ENCODE measurements at places on chromosomes 1 and 21.

DNA sequence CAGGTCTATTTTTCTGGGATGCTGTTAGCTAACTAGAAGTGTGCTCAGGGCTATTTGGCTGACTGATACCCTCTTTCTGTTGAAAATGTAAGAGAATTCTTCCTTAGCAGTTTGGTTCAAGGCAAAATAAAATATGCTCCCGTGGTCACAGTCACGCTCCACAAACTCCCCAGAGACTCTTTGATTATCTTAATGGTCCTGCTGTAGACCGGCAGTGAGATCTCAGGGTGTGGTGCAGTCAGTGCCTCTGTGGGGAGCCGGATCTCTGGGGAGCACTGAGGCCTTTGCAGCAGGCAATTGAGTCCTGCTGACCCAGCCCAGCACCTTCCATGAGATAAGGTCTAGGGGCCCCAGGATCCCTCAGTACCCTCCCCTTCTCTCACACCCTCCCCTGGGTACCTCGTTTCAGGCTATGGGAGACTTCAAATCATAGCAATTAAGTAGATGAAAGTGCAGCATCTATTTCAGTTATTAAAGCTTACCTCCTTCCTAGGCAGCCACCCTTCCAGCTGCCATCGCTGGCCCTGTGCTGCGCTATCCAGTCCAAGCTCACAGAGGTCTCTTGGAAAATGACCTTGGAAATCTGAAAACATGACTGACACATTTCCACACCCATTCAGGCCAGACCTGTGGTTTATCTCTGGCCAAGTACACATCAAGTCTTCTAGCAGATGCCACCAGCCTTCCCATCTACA lies 98.1 kb downstream of the SEC16B start:
- DNase-seq, result no peak

GRCh38 chr1:16967095-16967575 lies 13.3 kb downstream of the MFAP2 start:
- peak; percentile 39 for DNase-seq

- no peak for DNase-seq
Measured at GRCh38 chr1:107480548-107481415, 339.9 kb downstream of the NTNG1 start.

- no peak for DNase-seq
Measured at GRCh38 chr1:31799895-31800673, 15.7 kb downstream of the SPOCD1 start.

- DNase-seq, result no peak
Measured at GRCh38 chr21:22725436-22725835, 1727.2 kb downstream of the NCAM2 start.

DNA sequence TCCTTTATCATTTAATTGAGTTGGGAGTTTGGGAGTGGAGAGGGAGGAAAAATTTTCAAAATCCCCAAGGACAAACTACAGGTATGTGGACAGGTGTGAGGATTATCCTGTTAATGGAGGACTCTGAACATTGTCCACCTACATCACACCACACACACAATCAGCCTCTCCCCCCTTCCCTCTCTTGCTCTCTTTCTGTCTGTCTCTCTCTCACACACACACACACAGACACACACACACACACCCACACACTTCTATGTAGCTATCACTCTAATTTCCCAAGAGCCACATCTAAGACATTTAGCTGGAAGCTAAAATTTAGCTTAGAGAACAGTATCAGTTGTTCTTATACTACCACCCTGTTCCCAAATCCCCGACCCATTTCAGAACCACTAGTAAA lies 1.5 kb downstream of the S100A8 start:
- no peak for DNase-seq

- DNase-seq, result peak; percentile 38
Measured at GRCh38 chr1:245180496-245181157, 25.8 kb downstream of the KIF26B start.

- no peak for DNase-seq
Measured at GRCh38 chr1:21298981-21299391, 8.7 kb upstream of the ECE1 start.

GRCh38 chr1:172946814-172947507 lies 103.8 kb downstream of the TNFSF18 start:
- peak; percentile 52 for DNase-seq

- no peak for DNase-seq
Measured at GRCh38 chr1:243244432-243244841, 10.6 kb downstream of the CEP170 start.

DNA sequence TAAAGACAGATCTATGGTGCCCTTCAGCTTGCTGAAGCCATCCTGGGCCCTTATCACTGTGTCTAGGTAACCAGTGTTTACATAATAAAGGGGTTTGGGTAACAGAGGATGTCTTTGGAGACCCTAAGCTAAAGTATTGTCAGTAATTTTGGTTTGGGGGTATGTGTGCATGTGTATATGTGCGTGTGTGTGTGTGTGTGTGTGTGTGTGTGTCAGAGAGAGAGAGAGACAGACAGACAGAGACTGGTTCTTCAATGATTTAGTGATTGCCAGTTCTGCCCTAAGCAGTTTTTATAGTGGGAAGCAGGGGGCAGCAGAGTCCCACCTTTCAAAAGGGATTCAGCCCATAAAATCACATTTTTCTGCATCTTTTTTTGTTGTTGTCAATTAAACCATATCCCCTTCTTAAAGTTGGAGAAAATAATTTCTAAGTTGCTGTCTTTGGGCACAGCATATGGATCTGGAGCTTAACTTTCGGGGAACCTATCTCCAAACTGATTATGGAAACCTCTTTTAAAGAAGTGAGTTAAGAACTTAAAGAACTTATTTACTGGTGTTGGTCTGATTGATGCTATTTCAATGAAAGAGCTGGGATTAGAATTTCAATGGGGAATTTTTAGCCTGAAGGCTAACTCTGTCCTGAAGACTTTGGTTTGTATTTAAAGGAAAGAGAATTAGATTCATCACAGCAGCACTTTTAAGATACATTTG lies 51.1 kb downstream of the ZNF326 start:
- DNase-seq, result peak; percentile 20

DNA sequence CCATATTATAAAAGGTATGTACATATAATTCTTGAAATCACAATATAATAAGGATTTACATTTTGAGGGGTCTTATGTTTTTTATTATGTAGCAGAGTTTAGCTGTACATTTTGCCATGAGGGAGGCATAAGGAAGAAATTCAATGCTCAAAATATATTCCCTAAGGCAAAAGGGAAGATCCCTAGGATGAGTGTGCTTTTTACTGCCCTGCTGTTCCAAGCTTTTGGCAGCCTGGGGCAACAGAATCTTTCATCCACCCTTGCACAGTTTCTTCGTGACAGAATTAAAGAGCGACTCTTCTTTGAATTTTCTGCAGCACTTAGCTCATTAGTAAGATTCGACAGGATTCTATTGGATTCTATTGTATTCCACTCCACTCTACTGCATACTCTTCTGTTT lies 39.5 kb upstream of the DAB1 start:
- no peak for DNase-seq

DNA sequence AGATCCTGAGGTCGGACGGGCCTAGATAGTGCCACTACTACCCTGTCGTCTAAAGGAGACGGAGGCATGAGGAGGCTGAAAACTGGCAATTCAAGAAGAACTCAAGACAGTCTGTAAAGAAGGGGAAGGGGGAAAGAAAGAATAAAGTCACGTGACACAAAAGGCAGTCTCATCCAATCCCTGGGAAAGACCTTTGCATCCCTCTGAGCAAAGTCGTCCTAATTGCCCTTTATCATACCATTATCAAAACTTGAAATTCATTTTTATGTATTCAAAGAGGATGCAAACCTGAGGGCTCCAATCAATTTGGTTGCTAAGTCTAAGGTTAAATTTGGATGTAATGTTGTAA lies 2.2 kb downstream of the DUSP10 start:
- DNase-seq, result no peak

DNA sequence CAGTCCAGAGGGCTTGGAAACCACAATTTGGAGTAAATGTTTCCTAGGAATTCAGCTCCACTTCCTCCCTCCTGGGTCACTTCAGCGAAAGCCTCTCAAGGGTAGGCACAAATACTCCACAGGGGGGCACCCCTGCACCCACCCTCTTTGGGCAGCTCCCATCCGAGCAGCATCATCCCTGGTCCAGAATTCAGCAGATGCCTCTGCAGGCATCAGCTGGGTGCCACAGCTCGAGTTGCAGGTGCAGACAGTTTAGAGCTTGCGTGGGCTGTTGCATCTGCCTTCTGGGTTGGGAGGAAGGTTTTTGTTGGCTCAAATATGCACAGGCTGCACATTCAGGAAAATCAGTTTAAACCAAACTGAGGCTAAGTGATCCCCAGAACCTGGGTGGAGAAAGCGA lies 25.0 kb downstream of the KANK4 start:
- DNase-seq, result peak; percentile 19

GRCh38 chr1:61119085-61119484 lies 36.7 kb downstream of the NFIA start:
- no peak for DNase-seq

DNA sequence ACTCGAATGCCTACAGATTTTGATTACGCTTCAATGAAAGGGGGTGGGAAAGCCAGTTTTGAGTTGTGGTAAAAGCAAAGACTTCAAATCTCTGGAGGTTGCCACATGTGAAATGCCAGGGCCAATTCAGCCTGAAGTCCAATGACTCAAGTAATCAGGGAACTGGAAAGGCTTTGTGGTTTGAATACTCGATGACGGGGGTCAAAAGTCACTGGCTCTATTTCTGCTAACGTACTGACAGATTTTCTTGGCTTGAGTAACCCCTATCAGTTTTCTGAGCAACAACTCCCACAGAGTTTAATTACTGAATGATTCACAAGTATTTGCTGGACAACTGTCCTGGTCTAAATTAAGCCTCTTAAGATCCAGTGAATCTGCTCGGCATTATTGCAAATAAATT lies 152.2 kb downstream of the SIPA1L2 start:
- peak; percentile 96 for DNase-seq

DNA sequence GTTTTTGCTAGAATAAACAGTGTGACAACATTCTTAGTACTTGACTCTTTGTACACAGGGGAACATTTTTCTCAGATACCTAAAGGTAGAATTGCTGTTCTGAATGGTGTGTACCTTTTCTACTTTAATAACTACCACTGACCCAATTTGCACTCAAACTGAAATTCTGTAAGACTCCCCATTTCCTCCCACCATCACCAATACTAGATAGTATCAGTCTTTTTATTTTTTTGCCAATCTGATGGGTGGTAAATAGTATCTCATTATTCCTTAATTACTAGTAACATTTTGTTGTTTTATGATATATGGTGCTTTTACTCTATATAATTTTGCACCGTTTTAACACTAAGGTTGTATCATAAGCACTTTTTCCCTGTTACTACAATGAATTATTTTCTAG lies 28.8 kb upstream of the GCLM start:
- no peak for DNase-seq

DNA sequence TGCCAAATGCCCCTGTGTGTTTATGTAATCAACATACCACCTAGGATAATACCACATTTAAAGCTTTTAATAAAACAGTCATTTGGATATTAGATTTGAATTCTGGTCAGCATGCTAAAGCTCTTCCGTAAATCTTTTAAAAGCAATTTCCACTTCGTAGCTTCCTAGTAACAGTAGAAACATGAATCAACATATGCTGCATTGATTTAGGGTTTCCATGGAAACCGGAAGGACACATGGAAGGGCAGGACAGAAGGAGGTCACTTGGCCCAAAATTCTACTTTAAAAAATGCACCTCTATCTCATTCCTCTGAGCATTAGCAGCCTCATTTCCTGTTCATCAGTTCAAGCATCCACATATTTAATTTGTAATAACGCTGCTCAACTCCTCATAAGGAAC lies 8.1 kb downstream of the RGS8 start:
- no peak for DNase-seq

- DNase-seq, result no peak
Measured at GRCh38 chr1:25615172-25615541, 1.4 kb upstream of the MAN1C1 start.

- DNase-seq, result no peak
Measured at GRCh38 chr1:212397171-212397570, 17.5 kb downstream of the PACC1 start.

DNA sequence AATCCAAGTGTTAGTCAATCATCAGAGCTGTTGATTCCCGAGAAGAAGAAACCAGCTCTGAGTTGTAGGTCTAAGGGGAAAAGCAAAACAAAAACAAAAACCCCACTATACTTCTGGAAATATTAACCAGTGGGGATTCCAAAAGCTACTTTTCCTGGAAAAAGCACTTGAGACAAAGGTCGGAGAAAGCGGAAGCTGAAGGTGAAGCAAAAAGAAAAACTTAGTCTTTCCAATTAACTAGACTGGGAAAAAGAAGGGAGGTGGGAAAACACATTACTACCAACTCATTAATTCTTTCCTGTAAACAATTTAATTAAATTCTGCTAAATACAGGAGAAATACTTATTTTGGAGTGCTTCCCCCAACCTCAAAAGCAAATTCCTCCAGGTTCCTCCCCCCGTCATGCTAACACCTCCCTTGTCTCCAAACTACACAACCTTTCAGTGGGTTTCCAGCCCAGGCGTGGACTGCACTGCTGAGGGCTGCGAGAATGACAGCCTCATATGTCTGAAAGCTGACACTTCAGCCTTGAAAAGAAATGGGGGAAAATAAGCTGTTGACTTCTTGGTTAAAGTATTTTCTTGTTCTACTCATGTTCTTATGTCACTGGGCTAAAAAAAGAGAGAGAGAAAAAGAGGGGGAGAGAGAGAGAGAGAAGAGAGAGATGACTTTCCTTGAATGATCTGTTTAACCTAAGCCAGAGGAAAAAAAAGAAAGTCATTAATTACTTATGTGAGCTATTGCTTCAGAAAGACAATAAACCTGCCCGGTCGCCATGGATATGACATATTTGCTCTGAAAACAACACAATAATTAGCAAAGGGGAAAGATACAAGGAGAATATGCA lies 5.1 kb downstream of the CASZ1 start:
- no peak for DNase-seq

DNA sequence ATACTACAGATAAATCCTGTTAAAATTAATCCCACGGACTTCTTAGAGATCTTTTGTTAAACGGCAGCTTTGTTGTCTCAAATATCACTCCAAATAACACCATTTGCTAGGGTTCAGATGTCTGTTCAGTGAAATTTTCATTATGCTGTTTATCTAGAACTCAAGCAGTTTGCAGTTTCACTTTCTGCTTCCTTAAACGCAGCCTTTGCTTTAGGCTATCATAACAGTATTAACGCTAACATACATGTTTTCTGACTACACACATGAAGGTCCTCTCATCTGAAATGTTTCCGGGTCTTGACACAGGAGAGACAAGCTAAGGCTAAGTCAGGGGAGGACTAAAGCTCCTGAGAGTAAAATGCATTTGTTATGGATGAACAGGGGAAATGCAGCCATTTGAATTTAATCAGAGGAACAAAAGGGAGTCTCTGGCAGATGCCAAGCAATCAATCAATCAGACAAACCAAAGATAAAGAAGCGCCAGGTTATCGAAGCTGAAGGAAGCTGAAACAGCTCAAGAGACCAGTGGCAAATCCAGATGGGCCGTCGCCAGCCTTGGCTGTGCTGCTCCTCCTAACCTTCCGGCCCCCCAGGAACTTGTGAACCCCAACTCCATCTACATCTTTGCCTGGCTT lies 16.9 kb downstream of the CCSAP start:
- DNase-seq, result no peak

GRCh38 chr1:1630191-1630964 lies 1.6 kb upstream of the MMP23B start:
- no peak for DNase-seq

GRCh38 chr1:113442131-113442530 lies 51.8 kb downstream of the MAGI3 start:
- DNase-seq, result no peak

GRCh38 chr1:181423301-181423918 lies 59.9 kb upstream of the CACNA1E start:
- DNase-seq, result peak; percentile 29
